ENCODE measurements at places on chromosomes 13 and 19.

DNA sequence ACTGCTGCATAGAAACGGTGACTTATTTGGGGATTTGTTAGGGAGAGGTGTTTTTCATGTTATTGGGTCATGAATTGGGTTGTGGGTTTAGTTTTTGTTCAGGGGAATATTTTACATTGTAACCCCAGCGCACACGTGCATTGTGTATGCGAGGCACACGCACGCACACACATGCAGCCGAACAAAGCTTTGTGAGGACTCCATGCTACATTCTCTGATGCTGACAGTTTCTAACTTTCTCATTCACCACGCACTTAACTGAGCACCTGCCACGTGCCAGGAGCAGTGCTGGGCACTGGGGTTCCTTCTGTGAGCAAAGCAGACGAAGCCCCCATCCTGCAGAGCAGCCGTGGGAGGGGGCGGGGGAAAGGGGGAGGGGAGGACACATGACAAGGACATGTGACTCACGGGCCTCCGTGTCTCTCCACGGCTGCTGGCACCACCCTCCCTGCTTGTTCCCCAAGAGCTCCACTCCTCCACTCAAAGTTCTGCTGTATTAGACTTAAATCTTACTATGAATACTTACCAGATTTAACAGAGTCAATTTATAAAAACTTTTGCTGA, 55.6 kb downstream of the SLC7A9 start:
- DNase-seq, result no peak

- no peak for DNase-seq
Measured at GRCh38 chr13:48110931-48111721, 16.2 kb upstream of the MED4 start.

DNA sequence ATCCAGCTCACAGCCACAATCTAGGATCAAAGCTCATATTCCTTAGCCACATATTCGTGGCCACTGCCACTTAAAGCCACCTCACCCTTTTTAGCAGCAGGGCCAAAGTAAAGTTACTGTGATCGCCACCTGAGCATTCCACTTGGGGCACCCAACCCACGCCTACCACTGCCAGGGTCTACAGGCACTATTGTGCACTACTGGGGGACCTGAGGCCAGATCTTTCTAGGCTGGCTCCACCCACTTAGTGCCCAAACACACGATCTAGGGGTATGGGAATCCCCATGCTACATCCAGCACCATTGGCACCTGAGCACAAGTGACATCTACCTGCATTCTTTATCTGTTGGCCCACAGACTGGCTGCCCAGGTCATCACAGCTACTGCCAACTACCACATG, 517.9 kb upstream of the PRR20A start:
- DNase-seq, result no peak

DNA sequence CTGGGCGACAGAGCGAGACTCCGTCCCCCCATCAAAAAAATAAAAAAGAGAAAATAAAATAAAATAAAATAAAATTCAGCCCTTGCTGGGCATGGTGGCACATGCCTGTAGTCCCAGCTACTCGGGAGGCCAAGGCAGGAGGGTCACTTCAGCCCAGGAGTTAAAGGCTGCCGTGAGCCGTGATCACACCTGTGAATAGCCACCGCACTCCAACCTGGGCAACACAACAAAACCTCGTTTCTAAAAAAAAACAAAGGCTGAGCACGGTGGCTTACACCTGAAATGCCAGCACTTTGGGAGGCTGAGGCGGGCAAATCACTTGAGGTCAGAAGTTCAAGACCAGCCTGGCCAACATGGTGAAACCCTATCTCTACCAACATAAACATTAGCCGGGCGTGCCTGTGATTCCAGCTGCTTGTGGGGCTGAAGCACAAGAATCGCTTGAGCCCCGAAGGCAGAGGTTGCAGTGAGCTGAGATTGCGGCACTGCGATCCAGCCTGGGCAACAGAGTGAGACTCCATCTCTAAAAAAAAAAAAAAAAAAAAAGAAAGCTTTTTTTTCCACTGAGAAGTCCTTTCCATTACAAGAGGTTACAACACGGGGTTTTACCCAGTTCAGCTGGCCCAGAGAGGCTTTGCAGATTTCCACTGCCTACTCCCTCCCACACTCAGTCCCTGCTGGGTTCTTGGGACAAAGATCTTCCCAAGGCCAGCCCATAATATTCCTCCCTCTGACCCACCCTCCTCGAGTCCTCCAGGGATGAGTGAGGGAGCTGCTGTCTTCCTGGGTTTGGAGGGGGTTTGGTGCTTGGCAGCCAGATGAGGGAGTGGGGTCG, 6.4 kb downstream of the ANGPTL4 start:
- DNase-seq, result no peak

DNA sequence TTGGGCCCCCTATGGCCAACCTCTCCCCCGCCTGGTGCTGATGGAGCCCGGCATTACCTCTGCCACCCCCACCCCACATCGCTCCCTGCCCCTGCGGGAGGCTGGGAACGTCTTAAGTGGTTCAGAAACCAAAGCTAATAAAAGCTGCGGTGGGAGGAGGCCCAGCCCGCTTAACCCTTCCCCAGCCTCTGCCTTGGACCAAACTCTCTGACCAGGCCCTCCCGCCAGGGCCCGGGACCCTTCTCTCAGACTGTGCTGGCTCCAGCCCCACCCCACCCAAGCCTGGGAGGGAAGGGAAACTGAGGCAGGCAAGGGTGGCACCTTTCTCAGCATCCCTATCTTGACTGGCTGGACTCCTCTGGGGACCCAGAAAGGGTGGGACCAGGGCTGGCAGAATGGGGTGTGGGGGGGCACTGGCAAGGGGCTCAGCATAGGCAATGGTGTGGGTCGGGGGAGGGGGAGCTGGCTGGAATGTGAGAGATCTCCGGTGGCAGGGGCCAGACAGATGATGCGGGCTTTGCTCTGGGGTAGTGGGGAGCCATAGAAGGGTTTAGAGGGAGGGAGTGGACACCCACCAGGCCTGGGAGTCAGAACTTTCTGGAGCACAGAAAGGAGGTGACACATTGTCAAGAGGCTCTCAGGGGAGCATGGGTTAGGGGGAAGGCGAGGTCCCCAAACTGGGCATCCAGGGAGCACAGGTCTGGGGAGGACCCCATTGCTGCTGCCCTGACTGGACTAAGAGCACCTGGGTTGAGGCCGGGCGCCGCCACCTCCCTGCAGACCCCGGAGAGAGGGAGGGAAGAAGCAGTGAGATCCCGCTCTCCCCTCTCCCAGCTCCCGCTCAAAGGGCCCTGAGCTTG, 21.9 kb downstream of the SMIM24 start:
- no peak for DNase-seq

DNA sequence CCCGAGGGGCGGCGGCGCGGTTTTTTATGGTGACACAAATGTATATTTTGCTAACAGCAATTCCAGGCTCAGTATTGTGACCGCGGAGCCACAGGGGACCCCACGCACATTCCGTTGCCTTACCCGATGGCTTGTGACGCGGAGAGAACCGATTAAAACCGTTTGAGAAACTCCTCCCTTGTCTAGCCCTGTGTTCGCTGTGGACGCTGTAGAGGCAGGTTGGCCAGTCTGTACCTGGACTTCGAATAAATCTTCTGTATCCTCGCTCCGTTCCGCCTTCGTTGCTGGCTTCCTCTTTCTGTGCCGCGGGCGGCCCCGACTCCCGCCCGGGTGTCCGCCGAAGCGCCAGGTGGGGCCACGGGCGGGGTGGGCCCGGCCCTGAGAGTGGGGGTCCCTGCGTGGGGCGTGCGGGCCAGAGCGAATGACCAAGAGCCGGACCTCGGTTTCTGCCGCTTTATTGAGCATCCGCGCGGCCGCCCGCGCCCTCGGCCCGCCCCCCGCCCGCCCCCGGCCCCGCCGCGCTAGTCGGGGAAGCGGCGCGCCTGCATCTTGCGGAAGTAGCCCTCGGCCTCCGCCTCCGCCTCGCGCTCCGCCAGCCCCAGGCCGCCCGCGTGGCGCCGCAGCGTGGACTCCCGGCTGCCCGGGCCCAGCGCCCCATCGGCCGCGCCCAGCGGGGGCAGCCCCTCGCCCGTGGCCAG, 9.6 kb downstream of the PLPPR3 start:
- DNase-seq, result no peak

GRCh38 chr13:47415048-47415447, 518.2 kb upstream of the HTR2A start:
- DNase-seq, result no peak

DNA sequence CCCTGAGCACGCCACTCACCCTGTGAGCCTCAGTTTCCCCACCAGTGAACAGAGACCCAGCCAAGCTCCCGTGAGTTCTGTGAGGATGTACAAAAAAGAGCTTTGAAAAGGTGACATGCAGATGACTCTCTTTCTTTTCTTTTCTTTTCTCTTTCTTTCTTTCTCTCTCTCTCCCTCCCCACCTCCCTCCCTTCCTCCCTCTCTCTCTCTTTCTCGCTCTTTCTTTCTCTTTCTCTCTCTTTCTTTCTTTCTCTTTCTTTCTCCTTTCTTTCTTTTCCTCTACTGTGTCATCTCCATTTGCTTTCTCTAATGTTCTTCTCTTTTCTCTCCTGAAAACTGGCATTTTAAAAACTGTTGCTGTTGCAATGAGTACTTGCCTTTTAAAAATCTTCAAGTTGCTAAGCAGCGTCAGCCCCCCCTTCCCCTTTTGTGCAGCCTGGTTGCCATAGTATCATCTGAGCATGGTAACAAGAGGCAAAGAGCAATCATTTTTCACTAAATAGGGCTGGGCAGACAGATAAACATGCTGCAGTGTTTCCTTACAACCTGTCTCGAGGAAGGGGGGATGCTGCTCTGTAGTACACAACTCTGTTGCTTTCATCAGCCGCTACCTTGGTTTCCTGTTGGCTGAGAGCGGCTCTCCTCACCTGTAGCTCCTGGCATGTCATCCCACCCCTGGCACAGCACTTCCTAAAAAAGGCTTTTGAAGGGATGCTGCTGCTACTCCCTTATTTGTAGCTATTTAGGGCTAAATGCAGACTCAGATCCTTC, 108.7 kb upstream of the MBNL2 start:
- DNase-seq, result no peak

DNA sequence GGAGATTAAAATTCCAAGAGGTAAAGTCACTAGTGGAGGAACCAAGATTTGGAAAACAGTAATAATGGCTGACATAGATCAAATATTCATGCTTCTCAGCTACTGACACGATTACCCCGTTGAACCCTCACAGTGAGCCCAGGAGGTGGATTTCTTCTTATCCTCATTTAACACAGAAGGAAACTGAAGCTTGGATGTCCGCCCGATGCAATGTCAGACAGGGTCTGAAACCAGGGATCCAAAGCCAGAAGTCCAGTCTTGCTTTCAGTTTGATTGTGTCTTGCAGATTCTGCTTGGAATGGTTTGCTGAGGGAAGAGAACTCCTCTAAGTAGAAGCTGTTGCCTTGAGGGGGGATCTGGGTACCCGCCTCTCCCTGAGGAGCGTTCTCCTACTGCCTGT, 404.7 kb downstream of the KCNRG start:
- DNase-seq, result no peak

GRCh38 chr19:43300876-43301765, 31.8 kb upstream of the PSG9 start:
- DNase-seq, result no peak

DNA sequence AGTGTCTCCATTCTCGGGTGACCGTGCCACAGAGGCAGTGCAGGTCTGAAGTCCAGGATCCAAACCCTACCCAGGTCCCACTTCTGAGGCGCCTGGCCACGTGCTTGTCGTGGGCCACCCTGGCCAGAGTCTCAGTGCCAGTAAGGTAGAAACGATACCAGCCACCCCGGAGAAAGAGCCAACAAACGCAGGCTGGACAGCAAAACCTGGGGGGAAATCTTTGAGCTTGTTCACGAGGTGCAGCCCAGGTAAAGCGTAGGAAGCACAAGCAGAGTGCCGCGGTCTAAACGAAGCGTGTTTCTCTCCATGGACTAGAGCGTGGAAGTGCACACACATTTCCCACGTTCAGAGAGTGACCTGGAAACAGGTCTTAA, 95.6 kb downstream of the ATP11A start:
- DNase-seq, result no peak

GRCh38 chr13:112061367-112062061, 5.4 kb upstream of the SOX1 start:
- no peak for DNase-seq

DNA sequence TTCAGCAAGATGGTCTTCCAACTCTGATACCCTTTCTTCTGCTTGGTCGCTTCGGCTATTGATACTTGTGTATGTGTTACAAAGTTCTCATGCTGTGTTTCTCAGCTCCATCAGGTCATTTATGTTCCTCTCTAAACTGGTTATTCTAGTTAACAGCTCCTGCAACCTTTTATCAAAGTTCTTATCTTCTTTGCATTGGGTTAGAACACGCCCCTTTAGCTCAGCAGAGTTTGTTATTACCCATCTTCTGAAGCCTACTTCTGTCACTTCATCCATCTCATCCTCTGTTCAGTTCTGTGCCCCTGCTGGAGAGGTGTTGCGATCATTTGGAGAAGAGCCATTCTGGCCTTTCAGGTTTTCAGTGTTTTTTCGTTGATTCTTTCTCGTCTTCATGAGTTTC, 18.7 kb downstream of the ACOD1 start:
- no peak for DNase-seq

- DNase-seq, result no peak
Measured at GRCh38 chr19:17302391-17303166, 646 bp downstream of the ABHD8 start.

- no peak for DNase-seq
Measured at GRCh38 chr13:25963674-25964073, 88.1 kb downstream of the SHISA2 start.

- peak; percentile 77 for DNase-seq
Measured at GRCh38 chr19:55341171-55341588, 1.5 kb downstream of the KMT5C start.

GRCh38 chr13:32316028-32316339, 676 bp downstream of the BRCA2 start:
- DNase-seq, result peak; percentile 85

GRCh38 chr19:3610745-3611717, 4.4 kb upstream of the TBXA2R start:
- no peak for DNase-seq

GRCh38 chr13:107374038-107374437, 806.1 kb upstream of the ARGLU1 start:
- no peak for DNase-seq

DNA sequence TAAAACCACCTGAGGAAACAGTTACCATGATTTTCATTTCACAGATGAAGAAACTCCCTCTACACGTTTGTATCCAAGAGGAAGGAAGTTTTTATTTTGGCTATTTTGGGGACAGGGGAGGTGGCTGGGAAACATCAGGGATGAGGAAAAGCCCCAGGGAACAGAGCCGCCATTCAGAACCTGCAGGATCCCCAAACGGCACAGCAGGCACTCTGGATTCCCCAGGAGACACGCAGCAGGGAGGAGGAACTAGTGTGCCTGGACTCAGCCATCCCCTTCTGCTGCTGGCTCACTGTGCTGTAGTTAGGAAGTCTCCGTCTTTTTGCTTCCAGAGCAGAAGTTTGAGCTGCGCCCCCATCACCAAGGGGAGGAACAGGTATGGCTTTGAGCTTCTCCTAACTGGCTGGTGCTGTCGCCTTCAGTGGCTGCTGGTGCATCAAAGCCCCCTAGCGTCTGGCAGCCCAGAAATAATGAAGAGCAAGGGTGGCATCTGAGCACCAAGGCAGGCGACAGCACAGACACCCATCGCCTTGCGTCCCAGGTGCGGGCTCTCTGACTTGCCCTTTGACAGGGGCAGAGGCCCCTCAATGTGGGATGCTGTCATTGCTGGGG, 4.2 kb downstream of the NAPA start:
- DNase-seq, result no peak

- DNase-seq, result no peak
Measured at GRCh38 chr13:37319031-37319443, 213.6 kb upstream of the CSNK1A1L start.
